Retinal pigment epithelial cell (primary cell): ENCODE measurements at places on chromosomes 12 and 14.
A peak's percentile ranks its signal among the peaks of the same experiment; 100 is the strongest.

DNA sequence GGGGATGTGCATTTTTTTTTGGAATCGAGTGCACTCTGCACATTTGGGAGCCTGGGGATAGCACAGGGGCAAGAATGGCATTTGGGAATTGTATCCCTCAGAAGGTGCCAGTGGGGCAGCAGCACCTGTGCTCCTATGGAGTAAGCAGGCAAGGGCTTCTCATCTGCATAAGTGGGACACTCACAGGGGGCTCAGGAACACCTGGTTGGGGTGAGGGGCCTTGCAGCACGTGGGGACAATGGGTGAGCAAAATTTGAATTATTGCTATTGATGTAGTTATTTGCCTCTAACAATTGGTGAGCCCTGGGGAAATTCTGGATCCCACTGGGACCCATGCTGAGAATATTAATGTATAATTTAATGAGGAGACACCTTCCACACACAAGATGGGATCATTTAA, 274.2 kb downstream of the TTC6 start:
- no peak for DNase-seq

DNA sequence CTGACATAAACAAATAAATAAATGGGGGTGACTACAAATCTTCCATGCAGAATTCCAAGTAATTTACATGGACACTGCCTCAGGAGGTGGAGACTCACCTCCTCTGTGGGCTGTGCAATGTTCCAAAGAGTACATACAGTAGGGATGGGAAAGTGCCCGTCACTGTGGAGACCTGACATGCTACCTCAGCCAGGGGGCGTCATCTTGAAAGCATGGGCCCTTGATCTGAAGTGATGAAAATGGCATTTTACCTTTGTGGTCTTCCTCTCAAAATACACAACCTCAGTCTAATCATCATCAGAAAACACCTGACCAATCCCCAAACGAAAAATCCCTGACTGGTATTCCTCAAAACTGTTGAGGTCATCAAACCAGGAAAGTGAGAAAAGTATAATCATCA, 48.4 kb downstream of the ANAPC7 start:
- DNase-seq, result no peak

- no peak for DNase-seq
Measured at GRCh38 chr12:66279123-66279712, 23.1 kb upstream of the HELB start.

- no peak for DNase-seq
Measured at GRCh38 chr12:117854339-117855012, 114.3 kb downstream of the KSR2 start.

GRCh38 chr14:62381311-62382070, 619.3 kb downstream of the SNAPC1 start:
- no peak for DNase-seq

DNA sequence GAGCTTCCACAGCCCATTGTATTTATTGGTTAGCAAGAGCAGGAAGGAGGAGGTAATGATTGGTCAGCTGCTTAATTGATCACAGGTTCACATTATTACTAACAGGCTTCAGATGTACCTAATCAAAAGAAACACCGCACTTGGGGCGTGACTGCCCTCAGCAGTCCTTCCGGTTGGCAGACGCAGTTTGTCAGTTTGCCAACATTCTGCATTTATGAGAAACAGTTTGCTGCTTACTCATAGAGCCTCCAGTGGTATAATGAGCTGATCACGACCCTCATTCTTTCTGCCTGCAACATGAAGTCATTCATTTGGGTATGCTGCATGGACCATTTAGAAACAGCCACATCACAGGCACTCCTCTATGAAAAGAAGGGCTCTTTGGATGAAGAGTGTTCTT, 42.5 kb upstream of the PPM1H start:
- DNase-seq, result peak; percentile 62

DNA sequence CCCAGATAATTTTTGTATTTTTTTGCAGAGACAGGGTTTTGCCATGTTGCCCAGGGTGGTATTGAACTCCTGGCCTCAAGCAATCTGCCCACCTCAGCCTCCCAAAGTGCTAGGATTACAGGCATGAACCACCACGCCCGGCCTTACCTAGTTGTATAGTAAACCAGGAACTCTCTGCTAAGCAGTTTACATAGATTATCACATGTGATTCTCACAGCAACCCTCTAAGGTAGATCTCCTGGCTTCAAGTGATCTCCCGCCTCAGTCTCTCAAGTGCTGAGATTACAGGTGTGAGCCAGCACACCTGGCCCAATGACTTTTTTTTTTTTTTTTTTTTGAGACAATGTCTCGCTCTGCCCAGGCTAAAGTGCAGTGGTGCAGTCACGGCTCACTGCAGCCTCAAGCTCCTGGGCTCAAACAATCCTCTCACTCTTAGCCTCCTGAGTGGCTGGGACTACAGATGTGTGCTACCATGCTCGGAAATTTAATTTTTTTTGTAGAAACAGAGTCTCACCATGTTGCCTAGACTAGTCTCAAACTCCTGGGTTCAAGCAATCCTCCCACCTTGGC, 26.0 kb upstream of the ATP2A2 start:
- DNase-seq, result no peak

GRCh38 chr14:82626156-82627066, 1092.8 kb upstream of the SEL1L start:
- DNase-seq, result no peak

DNA sequence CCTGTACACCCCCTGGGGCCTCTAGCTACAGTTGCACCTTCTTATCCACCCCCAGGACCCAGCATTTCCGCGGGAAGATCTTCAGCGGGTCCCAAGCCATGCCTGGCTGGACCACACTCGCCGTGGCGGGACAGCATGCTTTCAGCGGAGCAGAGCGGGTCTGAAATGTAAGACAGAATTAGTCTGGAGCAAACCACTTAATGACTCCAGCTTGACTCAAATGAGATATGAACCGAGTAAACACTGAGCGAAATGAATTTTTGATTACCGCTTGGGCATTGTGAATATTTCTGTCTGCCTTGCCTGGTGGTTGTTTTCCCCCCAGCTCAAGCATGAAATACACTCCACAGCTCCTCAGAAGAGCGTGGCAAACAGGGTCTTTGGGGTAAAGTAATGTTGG, 60.8 kb downstream of the SLC24A4 start:
- no peak for DNase-seq

GRCh38 chr12:80419644-80420043, 24.4 kb upstream of the PTPRQ start:
- no peak for DNase-seq

GRCh38 chr14:26174395-26174794, 423.4 kb downstream of the NOVA1 start:
- DNase-seq, result no peak

DNA sequence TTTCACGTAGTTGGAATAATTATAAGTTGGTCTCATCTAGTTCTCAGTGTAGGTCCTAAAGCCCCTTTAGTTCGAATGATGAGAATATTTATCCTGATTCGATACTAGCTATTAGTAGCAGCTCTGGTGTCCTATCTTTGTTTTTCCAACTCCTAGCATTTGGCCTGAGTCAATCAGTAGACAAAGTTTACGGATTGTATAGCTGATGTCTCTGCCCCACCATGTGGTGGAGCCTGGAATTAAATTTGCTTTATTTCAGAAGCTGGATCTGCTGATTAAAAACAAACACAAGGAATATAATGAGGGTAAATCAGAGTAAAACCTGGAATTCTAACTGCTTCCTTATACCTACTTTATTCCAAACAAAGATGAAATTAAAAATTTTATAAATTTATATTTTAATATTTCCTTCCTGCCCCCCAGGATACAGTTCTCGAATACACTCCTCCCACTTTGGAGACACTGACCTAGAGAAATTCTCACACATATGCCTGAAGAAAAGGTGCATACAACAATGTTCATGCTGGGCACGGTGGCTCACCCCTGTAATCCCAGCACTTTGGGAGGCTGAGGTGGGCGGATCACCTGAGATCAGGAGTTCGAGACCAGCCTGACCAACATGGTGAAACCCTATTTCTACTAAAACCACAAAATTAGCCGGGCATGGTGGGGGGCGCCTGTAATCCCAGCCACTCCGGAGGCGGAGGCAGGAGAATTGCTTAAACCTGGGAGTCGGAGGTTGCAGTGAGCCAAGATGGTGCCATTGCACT, 7.6 kb upstream of the BRMS1L start:
- DNase-seq, result no peak

DNA sequence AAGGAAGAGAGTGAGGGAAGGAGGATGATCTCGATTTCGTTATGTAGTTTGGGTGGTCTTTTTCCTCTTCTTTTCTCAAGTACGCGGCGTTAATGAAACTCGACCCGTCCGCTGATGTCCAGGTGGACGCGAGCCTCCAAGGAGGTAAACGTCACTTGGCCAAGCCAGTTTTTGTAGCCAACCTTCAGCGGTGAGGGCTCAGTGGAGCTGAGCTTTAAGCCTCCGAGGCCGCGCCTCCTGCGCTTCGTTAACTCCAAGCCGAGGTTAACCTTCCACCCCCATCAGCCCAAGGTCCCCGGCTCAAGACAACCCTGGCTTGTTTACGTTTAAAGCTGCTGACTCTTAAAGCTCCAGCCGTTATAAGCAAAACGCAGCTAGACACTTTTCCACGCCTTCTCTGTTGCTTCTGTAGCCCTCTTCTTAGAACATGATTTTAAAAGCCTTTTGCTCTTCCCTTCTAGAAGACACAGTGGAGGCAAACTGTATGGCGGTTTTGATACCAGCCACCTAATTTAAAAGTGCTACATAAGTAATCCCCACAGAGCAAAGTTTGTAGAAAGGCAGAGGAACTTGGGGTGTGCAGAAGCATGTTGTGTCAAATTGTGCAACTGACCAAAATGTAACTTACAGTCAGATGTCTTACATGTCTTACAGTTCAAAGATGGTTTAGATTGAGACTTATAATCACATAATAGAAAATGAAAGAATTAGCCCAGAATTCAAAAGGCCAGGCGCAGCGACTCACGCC, 923 bp upstream of the ITPR2 start:
- no peak for DNase-seq

DNA sequence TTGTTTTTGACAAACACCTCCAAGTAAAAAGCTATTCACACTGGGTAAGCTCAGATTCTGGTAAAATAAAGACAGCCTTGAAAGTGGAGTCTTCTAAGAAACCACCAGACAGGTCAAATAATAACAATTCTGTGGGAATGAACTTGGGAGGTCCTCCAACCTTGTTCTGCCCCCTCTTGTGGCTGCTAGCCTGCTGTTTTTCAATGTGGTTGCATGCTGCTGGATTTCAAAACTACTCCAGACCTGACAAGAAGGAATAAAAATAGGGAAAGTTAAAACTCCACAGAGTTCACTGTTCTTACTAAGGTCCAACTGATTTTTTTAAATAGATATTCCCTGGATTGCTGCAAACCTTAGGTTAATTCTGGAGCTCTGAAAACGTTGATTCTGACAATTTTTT, 32.2 kb upstream of the RIN3 start:
- no peak for DNase-seq

GRCh38 chr14:46661728-46662127, 10.1 kb upstream of the RPL10L start:
- DNase-seq, result peak; percentile 0

DNA sequence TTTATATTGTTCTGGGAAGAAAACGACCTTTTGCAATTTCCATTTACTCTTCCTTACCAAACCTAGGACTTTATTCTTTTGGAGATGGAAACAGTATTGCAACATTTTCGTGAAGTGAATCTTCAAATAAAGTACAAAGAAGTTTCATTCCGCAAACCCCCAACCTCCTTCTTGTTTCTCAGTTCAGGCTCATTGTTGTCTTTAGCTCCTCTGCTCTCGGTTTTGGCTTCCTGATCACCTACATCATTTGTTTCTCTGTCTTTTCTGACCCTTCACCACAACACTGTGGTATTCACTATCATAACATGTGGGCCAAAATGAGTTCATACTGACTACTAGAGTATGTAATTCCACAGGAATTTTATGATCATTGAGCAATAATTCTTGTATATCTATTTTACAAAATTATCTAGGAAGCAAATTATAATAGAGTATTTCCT, 266.8 kb downstream of the ADAMTS20 start:
- no peak for DNase-seq

GRCh38 chr14:20343862-20344220, 406 bp downstream of the PARP2 start:
- DNase-seq, result no peak

DNA sequence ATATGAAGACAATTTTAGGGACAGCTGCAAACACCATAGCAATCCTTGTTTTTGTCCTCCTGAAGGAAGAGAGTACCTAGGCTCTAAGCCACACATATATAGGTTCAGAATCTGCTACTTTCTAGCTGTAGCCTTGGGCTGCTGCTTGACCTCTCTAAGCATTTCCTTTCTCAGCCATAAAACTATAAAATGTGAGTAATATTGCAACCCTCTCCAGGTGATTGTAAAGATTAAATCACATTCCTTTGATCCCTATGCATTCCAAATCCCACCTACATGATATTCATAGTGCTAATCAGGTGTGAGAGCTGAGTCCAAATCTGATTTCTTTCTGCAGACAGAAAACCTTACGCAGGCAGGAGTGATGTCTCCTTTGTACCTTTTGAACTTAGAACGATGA, 913.5 kb downstream of the VRK1 start:
- DNase-seq, result no peak

- no peak for DNase-seq
Measured at GRCh38 chr12:47268501-47269454, 189.0 kb upstream of the AMIGO2 start.

DNA sequence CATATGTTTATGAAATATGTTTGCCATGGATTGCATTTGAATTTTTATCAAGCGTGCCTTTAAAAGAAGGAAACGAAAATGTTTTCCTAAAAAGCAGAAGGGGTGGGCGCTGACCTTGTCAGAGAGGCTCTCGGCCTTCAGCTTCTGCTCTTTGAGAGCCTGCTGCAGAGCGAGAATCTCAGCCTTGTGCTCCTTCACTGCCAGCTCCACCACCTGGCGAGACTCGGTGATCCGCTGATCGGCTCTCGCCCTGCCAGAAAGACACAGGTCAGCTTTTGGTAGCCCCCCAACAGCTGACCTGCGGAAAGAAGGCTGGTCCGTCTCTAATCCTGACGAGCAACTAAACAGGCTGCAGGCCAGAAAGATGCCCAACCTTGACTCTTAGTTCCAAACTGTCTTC, 62.4 kb downstream of the PRKAB1 start:
- no peak for DNase-seq

DNA sequence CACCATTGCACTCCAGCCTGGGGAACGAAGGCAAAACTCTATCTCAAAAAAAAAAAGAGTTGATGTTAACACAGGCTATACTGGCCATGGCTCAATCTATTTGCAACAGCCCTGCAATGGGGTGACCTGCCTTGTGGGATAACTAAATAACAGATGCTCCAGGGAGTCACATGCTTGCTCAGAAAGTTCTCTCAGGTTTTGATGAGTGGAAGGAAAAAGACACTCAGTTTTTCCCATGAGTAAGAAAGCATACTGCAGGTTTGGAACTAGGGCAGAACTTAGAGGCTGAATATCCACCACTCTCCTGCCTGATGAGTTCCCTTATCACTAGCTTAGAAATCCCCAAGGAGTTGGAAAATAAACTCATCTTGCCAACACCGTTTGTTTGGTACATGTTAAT, 16.9 kb downstream of the WSB2 start:
- DNase-seq, result no peak

- DNase-seq, result no peak
Measured at GRCh38 chr12:2856051-2856450, 788 bp downstream of the TEX52 start.

GRCh38 chr14:81272317-81272716, 51.6 kb upstream of the GTF2A1 start:
- no peak for DNase-seq
